ENCODE measurements at places on chromosomes 1 and 21.

DNA sequence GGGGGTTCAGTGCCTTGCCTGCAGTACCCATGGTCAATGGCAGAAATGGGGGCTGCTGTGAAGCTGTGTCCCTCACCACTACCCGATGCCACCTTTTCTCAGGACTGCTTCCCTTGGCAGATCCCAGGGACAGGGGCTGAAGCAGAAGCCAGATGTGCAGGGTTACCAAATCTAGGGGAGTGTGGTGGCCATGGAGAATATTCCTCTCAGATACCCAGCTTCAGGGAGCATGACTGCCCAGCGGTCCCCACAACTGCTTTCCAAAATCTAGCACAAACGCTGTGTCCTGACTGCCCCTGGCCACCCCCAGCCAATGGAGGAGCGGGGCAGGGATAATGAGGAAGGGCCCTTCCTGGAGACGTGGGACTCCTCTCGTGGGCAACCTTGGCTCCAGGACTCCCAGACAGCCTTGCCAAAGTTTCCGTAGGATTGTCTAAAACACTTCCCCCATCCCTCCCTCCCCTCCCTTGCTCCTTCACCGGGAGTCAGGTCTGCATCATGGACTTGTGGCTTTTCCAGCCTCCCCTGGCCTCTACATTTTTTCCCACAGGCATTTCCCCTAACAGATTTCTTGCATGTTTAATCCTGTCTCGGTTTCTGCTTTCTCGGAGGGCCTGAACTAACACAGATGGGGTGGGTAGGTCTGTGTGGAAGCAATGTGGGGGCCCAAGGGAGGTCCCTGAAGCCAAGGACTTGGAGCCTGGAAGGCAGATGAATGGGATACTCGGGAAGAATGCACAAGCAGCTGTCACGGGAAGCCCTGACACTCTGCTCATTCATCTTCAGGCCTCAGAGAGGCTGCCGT, 80.5 kb downstream of the OMA1 start:
- peak; percentile 85 for DNase-seq

DNA sequence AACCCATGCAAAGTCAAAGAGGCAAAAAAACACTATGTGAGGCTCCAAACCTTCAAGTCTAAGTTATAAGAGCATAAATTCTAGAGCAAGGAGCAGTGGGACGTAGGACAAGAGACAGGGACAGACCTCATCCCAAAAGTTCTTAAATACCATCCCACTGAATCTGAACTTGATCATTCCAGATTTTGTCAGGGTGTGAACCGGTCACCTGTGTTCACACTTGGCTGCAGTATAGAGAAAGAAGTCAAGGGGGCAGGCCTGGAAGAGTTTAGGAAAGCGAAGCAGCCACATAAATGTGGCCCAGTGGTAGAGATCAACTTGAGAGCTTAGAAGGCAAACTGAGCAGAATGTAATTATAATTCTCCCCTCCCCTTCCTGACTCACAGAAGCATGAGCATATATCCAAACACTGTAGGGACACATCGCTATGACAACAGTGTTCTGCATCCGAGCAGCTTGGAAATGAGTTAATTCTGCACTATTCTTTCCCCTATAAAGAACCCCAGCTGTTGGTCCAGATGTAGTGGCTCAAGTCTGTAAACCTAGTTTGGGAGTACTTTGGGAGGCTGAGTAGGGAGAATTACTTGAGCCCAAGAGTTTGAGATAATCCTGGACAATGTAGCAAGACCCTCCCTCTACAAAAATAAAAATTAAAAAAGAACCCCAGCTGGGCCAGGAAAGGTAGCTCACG, 2.7 kb downstream of the AKR7A2 start:
- DNase-seq: peak; percentile 20

GRCh38 chr1:98794196-98794886, 132.8 kb downstream of the SNX7 start:
- DNase-seq: peak; percentile 54

GRCh38 chr1:88519156-88519555, 164.9 kb upstream of the PKN2 start:
- peak; percentile 35 for DNase-seq

DNA sequence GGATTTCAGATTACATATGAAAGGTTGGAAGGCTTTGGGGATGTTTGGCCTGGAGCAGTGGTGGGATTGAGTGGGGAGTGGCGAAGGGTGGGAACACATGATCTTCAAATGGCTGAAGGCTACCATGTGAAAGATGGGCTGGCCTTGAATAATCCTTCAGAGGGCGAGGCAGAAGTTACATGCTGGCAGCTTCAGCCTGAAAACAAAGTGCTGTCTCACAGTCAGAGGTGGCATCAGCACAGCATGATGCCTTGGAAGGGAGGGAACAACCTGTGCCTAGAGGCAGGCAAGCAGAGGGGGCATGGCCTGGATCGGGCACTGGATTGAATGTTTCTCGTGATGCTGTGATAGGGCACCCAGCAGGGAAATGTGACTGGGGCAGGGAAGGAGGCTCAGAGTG, 130.8 kb downstream of the BEND5 start:
- DNase-seq: no peak

DNA sequence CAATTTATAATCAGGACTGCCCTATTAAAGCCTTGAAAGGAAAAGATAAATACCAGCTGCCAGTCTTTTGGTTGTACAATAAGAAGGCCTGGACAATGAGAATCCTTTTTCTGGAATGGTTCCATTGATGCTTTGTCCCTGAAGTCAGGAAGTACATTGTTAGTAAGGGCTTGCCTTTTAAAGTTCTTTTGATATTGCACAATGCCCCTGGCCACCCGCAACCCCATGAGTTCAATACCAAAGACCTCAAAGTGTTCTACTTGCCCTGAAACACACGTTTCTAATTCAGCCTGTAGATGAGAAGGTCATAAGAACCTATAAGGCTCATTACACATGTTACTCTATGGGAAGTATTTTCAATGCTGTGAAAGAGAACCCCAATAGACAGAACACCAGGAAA, 112.1 kb downstream of the OLFM3 start:
- no peak for DNase-seq

DNA sequence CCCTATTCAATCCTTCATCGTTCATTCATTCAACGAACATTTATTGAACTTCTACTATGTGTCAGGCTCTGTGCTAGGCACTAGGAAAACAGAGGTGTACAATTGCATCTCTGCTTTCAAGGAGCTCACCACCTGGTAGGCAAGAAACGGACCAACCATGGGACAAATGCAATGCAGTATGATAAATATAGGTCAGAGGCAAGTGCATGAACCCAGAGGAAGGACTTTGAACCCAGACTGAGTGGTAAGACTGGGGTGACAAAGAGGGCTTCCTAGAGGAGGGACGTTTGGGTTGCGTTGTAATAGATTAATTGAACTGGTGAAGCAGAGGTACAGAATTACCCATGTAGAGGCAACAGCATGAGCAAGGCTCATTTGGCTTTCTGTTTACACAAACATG, 16.4 kb downstream of the CD2 start:
- no peak for DNase-seq

- no peak for DNase-seq
Measured at GRCh38 chr1:201305815-201306214, 22.5 kb downstream of the PKP1 start.

GRCh38 chr21:31252611-31253010, 91.5 kb downstream of the TIAM1 start:
- DNase-seq: no peak

- DNase-seq: no peak
Measured at GRCh38 chr1:94056996-94057395, 64.0 kb downstream of the ABCA4 start.

- peak; percentile 94 for DNase-seq
Measured at GRCh38 chr1:30378991-30379581, 344.3 kb downstream of the MATN1 start.

- peak; percentile 93 for DNase-seq
Measured at GRCh38 chr1:96865731-96866685, 144.4 kb downstream of the PTBP2 start.

DNA sequence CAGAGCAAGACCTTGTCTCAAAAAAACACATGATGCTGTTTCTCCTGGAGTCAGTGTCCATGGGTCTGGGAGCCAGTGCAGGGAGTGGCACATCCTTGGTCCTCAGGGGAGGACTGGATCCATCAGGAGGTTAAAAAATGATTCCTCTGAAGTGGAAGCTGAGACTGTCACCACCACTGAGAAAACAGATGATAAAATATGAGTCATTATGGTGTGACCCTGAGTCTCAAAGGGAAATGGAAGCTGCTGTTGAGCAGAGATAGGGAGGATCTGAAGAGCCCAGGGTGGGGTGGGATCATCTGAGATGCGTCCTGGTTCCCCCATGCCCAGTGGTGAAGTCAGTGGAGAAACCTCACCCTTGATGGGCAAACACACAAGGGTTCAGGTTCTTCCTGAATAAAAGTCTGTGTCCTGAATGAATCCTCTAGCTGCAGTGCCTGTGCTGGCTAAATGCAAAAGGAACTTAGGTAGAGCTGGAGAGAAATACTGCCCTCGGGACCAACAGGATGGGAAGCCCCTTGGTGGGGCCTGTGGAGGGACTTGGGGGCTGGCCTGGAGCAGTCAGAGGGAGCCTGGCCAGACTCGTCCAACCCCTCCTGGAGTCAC, 61.6 kb upstream of the TENT5B start:
- no peak for DNase-seq

DNA sequence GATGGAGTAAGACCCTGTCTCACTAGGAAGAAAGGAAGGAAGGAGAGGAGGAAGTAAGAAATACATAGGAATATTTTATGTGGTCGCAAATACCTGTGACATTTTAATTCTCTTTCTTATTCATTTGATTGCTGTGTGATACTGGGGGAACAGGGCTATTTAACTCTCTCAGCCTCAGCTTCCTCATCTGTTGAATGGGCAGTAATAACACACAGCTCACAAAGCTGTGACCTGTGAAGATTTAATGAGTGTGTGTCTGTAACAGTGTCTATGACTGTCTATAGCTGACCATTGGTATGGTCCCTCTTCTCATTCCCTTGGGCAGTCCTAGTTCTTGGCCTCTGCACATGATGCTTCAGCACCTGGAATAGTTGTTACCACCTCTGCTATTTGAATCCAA, 13.6 kb upstream of the GPR161 start:
- DNase-seq: no peak

GRCh38 chr1:151621351-151621750, 9.5 kb downstream of the SNX27 start:
- no peak for DNase-seq

- no peak for DNase-seq
Measured at GRCh38 chr1:176604461-176604860, 141.5 kb downstream of the PAPPA2 start.

- DNase-seq: no peak
Measured at GRCh38 chr1:11708554-11709350, 17.2 kb downstream of the DRAXIN start.

GRCh38 chr1:117030271-117030877, 28.8 kb downstream of the CD101 start:
- DNase-seq: no peak

DNA sequence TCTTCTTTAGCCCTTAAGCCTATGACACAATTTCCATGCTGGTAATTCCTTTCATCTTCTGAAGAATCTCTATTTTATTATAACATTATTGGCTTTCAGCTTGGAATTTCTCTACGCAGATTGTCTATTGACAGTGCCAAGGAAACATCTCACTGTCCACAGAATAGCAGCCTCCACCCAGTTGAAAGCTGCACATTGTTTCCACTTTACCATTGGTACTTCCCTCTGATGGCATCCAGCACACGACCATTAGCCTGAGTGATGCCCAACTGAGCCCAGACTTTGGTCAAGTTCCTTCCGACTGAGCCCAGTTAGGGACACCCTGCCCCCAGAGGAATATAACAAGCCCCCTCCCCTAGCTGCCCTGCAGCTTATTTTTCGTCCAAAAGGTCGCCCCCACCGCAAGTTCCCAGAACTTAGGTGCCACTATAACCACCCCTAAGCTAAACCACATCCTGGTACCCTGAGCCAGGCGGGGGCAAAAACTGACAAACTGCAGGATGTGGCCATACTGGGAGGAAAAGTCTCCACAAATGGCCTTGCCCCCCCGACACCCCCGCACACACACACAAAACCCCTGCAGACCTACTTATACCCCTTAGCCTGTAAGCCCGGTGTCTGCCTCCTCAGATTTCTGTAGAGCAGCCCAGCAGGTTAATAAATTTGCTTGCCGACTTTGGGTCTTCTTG, 13.2 kb downstream of the GBP5 start:
- no peak for DNase-seq

GRCh38 chr1:23913212-23913880, at the start of gene CNR2:
CNR2 (minus strand) TSS chr1:23913362; CDS start chr1:23875617, 37,745 bp downstream.
- DNase-seq: no peak
